ENCODE measurements at places on chromosomes 2 and 18.

DNA sequence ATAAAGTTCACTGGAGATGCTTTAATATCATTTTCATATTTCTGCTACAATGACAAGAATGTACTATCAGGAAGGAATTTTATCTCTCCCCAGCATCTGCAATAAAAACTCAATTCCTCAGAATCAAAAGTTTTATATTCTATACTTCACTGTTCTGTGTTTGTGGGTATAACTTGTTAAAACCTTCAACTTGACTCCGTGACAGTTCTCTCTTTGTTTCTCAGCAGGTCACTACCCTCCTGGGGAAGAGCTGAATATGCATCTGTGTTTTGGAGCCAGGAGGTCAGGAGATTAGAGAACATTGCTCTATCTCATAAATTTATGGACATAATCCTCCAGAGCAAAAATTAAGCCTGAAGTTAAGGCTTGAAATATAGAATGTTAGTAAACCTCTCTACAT, 411.4 kb downstream of the TRIB2 start:
- no peak for DNase-seq

DNA sequence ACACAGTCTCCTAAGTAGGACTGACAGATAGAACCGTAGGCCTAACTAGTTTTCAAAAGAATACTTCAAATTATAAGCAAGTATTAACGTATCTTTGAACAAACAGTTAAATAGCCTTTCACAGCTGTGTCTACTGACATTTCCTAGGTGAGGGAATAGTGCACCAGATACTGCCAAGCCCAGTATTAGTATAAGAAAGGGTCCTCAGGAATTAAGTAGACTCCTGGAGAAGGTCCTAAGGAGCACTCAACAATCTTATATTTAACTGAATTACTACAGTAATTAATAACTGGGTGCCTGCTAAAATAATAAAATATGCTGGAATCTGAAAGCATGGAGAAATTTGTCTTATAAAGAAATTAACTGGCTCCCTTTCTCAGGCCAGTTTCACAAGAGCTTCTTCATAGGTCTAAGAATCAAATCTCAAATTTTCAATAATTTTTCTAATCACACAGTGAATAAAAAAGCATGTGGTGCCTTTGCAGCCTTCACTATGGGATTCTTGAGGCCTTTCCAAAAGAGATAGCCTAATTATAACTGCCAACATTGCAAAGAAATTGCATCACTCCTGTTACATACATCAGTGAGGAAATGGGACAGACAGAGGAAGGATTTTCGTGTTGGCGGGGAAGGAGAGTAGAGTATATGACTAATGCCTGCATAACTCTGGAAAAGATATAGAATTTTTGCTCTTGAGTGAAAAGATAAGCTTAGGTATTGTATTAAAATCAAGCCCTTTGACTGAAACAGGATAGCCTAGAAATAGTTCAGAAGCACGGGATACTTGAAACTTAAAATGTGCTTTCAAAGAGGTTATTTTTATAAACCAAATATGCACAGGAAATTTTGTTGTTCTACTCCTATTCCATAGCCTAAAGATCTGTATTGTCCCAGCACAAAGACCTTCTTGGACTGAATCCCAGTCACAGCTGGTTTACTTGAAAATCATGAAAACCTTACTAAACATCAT, 228.6 kb upstream of the STK17B start:
- DNase-seq, result no peak

GRCh38 chr2:100252811-100253698, 69.2 kb downstream of the LONRF2 start:
- no peak for DNase-seq

- no peak for DNase-seq
Measured at GRCh38 chr2:239305771-239306170, 95.0 kb downstream of the HDAC4 start.

DNA sequence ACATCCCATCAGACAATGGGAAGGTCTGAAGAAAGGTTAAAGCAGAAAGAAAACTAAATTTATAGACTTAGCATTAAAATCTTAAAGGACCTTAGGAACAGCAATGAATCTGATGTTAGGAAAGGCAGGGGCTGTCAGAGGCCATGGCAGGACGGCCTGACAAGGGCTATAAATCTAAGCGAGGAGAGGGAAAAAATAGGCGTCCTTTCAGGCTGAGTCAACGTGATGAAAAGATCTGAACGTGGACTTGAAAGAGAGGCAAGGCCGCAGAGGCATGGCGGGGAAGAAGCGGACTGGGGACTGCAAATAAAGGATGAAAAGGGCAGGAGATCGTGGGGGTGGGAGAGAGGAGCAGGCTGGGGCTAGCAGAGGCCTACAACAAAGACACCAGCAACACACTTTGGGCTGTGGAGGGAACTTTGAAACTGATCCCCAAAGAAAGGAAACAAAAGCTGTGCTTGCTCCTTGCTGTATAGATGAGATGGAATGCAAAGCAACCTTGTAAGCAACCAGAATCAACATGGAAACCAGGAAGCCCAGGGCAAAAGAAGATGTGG, 145.6 kb downstream of the NRP2 start:
- no peak for DNase-seq

DNA sequence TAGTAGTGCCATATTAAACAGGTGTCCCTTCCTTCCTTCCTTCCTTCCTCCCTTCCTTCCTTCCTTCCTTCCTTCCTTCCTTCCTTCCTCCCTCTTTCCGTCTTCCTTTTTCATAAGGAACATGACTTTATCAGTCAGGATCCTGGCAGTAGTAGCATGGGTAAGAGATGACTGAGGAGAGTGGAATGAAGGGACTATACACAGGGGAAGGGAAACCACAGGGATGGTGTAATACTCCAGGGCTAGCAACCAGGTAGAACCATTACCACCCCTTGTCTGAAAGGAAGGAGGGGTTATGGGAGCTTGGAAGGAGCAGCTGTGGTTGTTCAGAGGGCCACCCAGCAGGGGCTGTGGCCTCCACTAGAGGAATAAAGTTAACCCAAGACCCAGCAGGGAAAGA, 23.2 kb upstream of the KDM3A start:
- DNase-seq, result no peak

GRCh38 chr2:96233880-96234316, 25.3 kb upstream of the STARD7 start:
- no peak for DNase-seq

- no peak for DNase-seq
Measured at GRCh38 chr2:239693761-239694415, 293.1 kb upstream of the HDAC4 start.

- DNase-seq, result no peak
Measured at GRCh38 chr2:238421695-238422035, 5.1 kb upstream of the ASB1 start.

- no peak for DNase-seq
Measured at GRCh38 chr18:37231251-37231650, 334.3 kb downstream of the CELF4 start.

Data from stimulated activated CD8-positive, alpha-beta memory T cell treated with anti-CD3 and anti-CD28 coated beads, Interleukin-7, amount 100 ng/mL, for 1 hour (primary cell).